ENCODE measurements at places on chromosomes 16 and 17.

- peak; percentile 41 for DNase-seq
Measured at GRCh38 chr16:10880594-10881452, 3.8 kb downstream of the CIITA start.

- no peak for DNase-seq
Measured at GRCh38 chr16:49810831-49811230, 45.1 kb downstream of the ZNF423 start.

DNA sequence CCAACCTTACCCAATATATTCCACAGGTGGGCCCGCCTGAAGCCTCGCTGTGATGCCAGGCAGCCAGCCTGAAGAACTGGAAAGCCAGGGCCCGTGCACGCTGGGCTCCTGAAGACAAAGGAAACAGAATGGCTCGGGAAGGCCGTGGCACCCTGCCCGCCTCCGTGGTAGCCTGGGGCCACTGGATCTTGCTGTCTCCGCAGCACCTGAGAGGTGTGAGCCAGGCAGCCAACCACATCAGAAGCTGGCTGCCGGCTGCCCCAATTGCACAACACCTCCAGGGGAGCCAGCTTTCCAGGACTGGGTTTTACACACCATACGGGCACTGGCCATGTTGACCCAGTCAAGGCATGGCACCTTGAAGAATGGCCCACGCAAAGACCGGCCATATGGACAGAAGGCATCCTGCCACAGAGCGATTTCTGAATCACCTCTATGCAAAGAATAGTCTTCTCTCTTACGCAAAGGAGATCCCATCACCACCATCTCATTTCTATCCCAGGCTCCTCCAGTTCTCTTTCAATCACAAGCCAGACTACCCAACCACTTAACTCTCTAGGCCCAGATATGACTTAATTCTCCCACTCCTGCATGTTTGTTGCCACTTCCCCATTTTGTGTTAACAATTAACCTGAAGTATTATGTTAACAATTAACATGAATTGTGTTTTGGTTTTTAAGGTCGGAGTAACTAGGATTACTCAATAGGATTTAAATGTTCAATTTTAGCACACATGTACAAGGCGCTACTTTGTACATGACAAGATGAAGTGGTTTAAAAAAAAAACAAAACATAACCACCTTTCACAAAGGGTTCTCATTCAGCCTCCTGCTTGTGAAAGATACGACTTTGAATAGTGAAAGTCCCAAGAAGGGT is 32.1 kb downstream of the ZFHX3 start:
- DNase-seq: peak; percentile 82

GRCh38 chr16:66309215-66309807 is 57.2 kb upstream of the CDH5 start:
- DNase-seq: no peak

GRCh38 chr17:44556166-44556831 is 985 bp upstream of the FZD2 start:
- DNase-seq: peak; percentile 82

DNA sequence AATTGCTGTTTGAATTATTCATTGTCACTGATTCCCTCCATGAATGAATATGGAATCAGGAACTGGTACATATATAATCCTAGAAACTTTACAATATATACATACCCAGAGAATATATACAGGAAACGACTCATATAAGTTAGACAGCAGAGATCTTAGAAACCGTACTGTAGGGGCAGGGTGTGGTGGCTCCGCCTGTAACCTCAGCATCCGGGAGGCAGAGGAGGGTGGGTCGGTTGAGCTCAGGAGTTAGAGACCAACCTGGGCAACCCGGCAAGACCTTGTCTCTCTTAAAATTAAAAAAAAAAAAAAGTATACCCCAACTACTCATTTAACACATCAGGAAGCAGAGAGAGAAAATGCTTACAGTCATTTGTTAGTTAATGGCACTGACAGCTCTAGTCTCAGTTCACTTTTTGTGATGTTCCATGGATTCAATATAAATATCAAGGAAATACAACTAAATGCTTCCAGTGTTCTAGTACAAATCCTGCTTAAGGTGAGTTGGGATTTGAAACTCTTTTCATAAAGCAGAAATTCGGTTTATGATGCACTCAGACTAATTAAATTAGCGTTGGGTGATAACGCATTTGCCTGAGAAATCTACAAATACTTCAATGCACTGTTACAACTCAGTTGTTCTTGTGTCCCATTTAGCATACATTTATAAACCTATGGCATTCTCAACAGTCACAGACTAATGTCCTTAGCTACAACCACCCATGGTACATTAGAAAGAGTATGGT is 5.6 kb downstream of the GLG1 start:
- DNase-seq: peak; percentile 46

DNA sequence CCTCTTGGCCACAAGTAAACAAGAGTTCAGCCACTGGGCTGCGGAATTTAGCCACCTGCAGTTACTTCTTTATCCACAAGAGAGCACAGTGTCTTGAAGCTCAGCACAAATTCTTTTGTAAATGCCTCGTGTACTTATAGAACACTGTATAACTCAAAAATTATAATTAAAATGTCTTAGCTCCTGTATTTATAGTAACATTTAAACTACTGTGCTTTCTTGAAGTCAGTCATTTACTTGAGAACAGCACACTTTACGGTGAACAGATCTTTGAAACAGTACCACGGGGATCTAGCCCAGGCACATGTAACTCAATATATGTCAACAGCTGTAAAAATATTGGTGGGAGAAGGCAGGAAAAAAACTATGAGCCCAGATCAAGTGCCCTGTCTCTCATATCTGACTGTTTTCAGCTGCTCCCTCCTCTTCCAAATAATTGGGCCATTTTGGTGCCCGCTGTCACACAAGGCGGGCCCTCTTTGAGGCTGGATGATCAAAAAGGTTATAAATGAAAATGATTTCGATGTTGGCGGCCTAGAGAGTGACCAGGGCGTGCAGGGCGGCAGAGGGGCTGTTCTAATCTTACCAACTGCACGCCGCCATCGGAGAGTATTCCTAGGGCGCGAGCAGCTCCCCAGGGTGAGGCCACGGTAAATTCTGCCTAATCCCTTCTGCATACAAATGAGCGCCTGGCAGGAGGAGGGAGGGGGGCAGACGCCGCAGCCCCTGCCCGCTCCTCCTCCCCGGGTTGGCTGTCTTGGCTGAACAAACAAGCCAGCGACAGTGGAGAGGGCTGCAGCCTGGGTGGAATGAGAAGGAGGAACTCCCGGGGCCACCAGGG is 183.2 kb downstream of the C16orf78 start:
- DNase-seq: peak; percentile 10

GRCh38 chr17:2406903-2407790 is 6.3 kb upstream of the MNT start:
- no peak for DNase-seq

DNA sequence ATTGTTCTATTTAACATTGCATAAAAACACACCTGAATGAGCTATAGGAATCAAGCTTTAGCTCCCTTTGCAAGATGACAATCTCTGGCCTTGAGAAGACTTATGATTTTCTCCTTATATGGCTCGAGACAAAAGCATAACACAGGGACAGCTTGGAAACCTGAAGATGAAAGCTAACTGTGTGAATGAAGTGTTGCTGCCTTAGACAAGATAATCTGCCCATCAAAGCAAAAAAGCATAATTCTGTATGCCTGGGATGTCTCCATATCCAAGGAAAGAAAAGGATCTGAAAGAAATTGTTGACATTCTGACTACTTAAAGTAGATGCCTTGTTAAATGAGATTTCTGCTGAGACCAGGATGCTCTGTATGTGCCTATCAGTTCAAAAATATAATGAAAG is 526.7 kb upstream of the TOM1L1 start:
- DNase-seq: no peak

- DNase-seq: no peak
Measured at GRCh38 chr16:77948835-77949234, 73.5 kb upstream of the CLEC3A start.

- no peak for DNase-seq
Measured at GRCh38 chr17:52124561-52124960, 34.0 kb downstream of the CA10 start.

Data from MV-4-11 (cell line).